ENCODE measurements at places on chromosomes 2 and 18.

DNA sequence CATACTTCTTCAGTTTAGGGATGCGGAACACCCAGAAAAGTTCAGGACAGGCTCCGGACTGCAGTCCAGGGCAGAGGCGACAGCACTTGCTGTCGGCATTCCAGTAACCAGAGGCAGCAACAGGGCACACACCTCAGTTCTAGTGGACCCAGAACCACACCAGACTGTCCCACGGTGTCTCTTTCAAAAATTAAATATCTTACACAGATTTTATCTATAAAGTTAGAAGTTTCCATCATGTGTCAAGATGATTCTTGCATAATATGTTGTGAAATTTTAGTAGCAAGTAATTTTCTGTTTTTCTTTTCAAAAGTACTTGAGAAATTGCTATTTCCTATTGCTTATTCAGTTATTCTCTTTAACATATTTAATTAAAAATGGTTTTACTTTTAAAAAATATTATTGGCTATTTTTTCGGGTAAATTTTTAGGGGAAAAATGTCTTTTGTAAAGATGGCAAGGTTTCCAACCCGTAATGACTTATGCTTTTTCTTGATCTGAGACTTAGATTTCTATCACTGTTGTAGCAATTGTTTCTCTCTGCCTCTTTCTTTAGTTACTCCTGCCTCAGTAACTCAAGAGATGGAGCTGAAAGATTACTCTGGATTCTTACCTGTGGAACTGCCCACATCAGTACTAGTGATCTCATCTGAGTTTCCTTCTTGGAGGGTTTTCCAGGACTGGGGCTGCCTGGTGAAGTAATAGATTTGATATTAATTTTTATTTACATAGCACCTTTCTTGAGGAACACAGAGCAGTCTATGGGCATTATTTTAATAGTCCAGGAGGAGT, 182.7 kb downstream of the LTBP1 start:
- no peak for DNase-seq

DNA sequence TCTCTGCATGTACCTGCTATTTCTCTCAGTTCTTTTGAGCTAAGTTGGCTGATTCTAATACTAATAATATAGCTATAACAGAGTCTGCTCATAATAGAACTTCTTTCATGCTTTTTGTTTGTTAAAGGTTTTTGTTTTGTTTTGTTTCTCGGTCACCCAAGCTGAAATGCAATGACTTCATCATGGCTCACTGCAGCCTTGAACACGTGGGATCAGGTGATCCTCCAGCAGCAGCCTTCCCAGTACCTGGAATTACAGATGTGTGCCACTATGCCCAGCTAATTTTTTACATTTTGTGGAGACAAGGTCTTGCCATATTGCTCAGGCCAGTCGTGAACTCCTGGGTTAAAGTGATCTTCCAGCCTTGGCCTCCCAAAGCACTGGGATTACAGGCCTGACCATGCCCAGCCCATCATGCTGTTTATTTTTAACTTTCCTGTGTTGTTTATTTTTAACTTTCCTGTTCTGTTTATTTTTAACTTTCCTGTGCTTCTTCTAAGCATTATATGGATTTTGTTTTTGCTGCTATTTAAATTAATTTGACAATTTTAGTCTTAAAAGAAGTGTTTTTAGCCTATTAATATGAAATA, 763.8 kb upstream of the CDH7 start:
- no peak for DNase-seq

- no peak for DNase-seq
These were observed 120.2 kb downstream of the MYO3B start for GRCh38 chr2:170298115-170298514.

GRCh38 chr2:47072018-47072691, 83.0 kb downstream of the STPG4 start:
- DNase-seq, result peak; percentile 90

DNA sequence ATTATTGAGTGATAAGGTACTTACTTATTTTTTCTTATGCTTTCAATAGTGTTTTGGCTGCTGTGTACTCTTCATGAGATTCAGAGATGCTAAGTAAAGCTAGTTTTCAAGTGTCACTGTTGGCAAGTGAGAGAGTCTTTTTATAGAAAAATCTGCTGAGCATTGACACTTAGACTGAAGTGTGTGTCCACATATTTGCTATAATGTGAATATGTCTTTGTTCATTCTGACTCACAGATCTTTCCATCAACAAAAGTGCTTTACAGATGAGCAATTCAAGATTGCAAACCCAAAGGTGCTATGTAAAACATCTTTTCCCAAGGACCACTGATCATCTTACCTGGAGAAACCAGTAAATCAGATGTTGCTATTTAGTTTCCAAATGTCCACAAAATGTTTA, 410.6 kb upstream of the FIGN start:
- DNase-seq, result no peak

DNA sequence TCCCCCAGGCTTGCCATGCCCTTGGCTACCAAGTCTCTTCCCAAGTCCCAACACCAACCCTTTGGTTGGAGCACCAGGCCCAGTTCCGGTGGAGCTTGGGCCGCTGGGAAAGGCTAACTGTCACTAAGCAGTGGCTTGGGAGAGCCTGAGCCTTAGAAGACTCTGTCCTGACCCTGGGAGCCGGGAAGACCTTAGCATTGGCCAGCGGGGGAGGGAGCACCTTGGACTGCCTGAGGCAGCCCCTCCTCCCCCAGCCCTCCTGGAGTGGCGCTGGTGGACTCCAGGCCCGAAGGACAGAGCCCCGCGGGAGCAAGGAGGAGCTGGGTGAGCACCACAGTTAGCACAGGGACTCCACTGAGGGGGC, 62.5 kb upstream of the POMC start:
- DNase-seq, result no peak

DNA sequence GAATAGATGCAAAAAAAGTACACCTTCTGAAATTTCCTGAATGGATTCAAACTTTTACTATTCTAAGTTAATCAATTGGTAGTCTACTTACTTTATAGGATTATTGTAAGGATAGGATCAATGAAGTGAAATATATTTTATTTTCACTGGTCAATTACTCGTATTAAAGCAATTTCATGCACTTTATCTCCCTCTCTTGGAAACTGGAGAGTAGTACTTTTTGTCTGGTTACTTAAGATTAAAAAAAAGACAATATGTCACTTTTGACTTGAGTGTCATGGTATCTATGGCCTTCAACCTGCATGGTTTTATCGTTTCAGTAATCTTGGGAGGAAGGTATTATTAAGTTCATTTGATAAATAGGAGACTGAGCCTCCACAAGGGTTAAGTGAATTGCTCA, 1.0 kb upstream of the KYNU start:
- DNase-seq, result no peak

DNA sequence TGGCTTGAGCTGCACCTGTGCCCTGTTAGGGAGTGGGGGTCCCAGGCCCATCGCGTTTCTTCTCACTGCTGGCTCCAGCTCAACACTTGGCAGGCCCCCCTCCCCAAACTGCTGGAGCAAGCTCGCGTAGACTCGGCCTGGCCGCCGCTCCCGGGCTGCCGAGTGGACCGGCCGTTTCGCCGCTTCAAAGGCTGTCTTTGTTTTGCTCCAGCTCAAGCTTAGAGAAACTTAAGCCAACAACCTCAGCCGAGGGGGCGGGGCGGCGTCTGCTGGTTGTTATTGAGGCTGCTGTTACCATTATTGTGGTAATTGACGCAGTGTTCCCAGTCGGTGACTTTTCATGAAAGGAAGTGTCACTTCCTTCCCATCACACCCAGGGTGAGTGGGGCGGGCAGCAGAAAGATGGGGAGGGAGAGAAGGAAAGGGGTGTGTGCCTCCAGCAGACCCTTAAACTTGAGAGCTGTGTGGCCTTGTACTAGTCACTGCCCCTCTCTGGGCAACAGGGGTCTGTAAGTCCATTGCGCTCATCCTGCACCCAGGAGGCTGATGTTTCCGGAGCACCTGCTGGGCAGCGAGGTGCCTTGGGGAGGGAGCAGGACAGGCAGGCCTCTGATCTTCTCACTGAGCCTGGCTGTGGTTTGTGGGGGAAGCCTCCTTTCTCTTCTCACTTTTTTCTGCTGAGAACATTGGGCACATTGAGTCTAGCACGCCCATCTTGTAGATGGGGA, 2.1 kb downstream of the ARID5A start:
- peak; percentile 83 for DNase-seq

All from kidney (tissue), 22 donors.